ENCODE measurements at places on chromosomes 6 and 20.

GRCh38 chr20:15902493-15902892 is 670.8 kb downstream of the KIF16B start:
- no peak for DNase-seq

- no peak for DNase-seq
These were observed at the start of gene TBX18 for GRCh38 chr6:84764332-84765049. Gene TBX18 (minus strand): TSS chr6:84764598. CDS start chr6:84764181, 417 bp downstream.

- peak; percentile 66 for DNase-seq
These were observed 17.0 kb downstream of the GPX5 start for GRCh38 chr6:28542440-28543296.

DNA sequence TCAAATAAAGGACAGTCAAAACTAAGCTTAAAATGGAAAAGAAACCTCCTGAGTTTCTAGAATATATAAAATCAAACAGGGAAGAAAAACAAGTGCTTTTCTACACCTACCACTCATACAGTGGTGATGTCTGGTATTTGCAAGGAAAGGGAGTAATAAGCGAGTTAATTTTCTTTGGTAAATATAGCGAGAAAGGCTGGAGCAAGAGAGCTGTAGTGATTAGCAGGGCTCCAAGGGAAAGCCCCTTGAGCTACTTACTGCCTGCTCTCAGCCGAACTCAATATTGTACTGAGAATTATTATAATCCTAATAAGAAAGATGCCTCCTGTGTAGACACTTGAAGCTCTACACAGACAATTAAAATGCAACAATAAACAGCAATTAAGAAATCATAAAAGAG is 296.3 kb downstream of the LAMA2 start:
- DNase-seq = no peak

DNA sequence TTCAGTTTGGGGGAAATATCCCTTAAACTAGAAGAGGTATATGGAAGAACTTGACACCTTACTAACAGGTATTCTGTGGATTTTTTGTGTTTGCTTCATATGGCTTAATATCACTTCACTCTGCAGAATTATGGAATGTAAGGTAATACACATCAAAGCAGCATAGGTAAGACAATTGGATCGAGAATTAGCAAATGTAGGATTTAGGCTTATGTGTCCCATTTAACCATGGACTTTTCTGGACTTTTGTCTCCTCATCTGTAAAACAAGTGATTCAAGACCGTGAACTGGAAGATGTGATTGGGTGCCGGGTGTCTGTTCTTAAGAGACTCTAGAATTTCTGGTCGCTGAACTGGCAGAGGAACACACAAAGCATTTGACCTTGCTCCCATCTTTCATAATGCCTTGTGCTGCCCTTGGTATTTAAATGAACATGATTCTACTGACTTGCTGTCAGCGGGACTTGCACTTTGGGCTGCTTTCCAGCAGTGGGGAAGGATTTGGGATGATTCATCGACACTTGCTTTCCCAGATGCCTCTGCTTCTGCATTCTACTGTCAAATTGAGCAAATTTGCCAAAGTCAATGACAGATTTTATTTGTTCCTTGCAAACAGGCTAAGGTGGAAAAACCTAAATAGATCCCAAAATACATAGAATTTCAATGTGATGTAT is 199.8 kb downstream of the PLCB1 start:
- no peak for DNase-seq

DNA sequence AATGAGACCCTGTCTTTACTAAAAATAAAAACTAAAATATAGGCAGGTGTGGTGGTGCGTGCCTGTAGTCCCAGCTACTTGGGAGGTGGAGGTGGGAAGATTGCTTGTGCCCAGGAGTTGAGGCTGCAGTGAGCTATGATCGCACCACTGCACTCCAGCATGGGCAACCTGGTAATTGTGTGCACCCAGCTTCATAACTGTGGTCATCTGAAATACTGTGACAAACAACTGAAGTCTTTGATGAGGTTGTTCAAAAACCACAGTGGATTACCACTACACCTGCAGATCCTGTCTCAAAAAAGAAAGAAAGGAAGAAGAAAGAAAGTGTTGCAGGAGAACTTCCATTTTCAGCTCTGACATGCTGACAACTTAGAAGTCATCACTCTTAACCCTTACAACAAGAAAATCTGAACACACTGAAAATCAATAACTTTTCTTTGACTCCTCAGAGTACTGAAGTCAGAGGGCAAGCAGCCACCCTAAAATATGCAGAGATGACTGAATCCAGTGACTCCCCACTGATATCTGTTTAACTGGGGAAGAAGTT is 13.8 kb upstream of the ZBP1 start:
- peak; percentile 51 for DNase-seq

Data from CD4-positive, alpha-beta T cell treated with Interleukin-10 for 1 hour (primary cell).